ENCODE measurements at places on chromosomes 3 and 15.

GRCh38 chr3:11385326-11385725 is 113.1 kb downstream of the ATG7 start:
- DNase-seq = no peak

DNA sequence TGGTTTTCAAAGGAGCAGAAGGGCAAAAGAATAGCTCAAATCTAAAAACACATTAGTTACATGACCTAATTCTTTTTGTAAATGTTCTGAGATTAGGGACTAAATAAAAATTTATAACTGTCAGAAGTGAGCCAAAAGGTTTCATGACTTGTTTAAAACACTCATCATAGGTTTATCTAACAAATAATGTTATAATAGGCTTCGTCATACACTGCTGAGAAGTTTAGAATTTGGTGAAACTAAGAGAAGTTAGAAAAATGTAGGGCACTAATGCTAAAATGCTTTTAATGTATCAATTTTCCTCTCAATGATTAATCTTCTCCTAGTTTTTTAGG is 468.8 kb upstream of the CDIN1 start:
- DNase-seq = no peak

DNA sequence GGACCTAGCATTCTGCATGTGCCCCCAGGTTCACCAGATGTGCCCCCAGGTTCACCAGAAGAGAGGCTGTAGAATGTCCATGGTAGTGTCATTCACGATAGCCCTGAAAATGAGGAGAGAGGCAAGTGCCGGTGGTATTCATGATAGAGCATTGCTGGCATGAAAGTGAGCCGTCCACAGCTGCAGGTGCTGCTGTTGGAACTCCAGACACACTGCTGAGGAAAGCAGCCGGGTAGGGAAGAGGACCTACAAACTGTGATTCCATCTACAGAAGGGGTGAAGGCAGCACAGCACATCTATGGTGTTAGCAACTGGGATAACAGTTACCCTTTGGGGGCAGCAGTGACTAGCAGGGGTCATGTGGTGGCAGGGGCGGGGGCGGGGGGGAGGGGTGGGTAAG is 125.0 kb upstream of the PLXNA1 start:
- DNase-seq = no peak

DNA sequence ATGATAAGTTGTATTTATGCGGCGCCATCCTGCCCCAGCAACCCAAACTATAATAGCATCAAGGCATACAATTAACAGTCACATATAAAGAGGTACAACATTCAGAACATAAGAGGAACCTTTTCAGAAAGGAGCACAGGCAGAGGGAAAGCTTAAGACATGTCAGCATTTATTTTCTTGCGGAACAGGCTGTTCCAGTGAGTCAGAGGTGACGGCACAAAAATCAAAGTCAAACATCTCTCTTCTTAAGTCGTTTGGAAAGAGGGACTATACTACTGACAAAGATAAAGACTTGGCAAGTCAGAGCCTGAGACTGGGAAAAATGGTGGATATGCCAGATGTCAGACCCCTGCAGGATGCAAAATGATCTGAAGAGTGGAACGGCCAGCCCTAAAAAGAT is 128.4 kb downstream of the CTNNB1 start:
- no peak for DNase-seq

DNA sequence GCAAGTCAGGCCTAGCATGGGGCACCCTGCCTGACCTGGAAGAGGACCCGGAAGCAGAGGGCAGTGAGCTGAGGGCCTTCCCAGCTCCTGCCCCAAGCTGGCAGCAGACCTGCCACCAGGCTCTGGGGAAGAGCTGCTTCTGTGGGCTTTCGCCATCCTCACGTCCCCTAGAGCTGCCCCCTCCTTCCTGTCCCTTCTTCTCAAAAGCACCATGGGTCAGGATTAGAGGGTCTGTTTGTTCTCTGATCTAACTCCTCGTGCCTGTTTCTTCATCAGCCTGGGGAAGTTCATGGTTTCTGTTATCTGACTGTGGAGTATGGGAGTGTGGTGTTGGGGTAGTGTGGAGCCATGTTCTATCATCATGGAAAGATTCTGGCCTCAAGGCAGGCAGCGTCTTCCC is 58.4 kb upstream of the POLG start:
- DNase-seq = no peak

- DNase-seq = no peak
These were observed 78.3 kb downstream of the B3GALNT1 start for GRCh38 chr3:161026612-161027510.

DNA sequence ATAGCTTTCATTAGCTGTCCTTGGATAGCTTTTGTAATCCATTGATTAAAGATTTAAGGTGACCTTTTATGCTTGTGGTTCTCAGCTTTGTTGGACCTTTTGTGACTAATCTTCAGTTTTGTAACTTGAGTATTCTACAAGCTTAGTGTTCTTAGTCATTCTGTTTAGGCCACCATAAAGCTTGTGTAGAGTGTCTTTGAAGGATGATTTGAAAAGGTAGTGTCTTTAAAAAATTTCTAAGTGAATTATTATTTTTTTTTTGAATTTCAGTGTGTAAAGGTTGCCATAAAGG is 7.5 kb downstream of the MORF4L1 start:
- DNase-seq = no peak

- DNase-seq = peak; percentile 75
These were observed 100.7 kb downstream of the GALK2 start for GRCh38 chr15:49270541-49271421.

GRCh38 chr3:37852097-37852496 is 9.6 kb upstream of the CTDSPL start:
- no peak for DNase-seq

GRCh38 chr15:85318048-85318731 is 62.2 kb upstream of the AKAP13 start:
- DNase-seq = no peak

DNA sequence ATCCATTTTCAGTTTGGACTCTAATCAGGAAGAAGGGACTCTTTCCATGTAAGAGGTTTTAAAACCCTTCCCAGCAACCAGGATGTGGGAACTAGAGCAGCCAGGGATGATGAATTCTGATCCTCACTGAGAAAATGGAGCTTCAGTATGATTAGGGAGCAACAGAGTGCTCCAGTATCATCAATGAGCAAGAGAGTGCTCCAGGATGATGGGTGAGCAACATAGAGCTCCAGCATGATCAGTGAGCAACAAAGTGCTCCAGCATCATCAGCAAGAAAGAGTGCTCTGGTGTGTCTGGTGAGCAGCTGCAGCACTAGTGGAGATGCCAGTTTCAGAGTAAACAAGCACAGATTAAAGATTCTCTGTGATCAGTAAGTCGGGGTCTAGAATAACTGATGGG is 106.4 kb upstream of the LPP start:
- DNase-seq = no peak

DNA sequence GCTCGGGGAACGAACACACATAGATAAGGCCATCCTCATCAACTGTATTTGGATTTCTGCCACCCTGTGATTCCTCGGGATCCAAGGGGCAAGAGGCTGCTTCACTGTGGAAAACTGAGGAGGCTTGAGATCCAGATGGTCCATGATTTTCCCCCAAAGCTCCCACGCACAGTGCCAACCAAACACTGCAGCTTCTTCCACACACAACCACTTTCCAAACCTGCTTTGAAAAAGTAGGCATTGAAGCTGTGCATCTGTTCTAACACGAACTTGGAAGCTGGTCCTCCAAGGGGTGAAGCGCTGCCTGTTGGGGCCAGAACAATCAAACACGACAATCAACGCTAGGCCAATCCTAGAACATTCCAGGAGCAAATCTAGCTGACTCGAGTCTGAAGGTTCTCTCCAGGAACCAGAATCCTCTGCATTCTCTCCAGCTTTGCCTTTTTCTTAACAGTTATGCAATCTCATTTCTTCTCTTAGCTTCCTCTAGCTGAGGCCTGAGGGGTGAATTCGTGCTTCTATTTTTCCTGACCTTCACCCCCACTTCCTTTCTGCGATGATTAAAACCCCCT is 104.4 kb downstream of the LRRK1 start:
- DNase-seq = peak; percentile 54

DNA sequence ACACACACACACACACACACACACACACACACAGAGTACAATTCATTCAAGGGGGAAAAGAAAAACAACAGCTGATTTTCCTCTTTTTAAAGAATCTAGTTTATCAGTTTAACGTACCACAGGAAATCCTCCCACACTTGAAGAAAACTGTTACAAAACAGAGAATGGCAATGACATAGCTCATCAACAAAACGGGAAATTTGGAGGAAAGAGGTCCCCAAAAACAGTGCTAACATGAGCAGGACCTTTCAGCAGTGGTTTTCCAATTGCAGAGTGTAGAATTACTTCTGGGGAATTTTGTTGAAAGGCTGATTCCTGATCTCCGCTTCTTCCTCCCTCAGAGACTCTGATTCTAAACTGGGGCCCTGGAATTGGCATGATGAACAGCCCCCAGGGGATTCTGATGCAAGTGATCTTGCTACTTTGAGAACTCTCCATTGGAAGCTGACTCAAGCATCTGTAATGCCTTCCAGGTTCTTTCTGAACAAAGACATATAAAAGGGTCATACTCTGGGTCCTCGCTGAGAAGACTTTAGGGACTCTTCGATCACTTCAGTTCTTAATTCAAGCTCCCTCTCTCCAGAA is 442.6 kb upstream of the PROK2 start:
- no peak for DNase-seq

DNA sequence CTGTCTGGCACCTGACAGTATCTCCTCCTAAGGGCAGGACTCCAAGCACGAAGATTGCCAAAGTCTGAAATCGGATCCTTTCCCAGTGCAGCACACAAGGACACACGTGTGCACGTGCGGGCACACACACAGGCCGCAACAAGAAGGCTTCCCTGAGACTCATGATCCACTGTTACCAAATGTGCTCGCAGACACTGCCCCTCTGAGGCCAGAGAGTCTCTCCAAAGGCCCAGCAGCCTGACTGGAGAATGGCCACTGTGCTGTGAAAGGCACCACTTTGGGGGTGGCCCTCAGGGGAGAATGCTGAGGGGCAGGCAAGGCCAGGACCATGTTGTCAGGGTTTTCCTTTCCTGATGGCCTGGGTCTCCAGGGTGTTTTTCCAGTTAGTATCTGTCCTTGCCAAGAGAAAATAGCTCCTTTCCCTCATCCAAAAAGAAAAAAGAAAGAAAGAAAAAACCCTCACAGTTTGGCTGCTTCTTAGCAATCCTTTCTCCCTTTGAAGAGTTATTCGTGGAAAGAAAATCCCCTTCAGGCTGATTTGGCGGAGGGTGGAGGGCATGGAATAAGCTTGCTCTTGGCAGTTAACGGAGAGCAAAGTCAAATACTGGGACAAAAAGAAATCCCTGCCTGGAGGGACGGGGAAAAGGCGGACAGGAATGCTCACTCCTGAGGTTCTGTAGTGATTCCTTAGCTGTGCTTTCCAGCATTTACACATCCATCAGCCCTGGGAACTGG is 112.2 kb upstream of the ETV5 start:
- DNase-seq = no peak

GRCh38 chr15:69576035-69576526 is 123.5 kb downstream of the RPLP1 start:
- DNase-seq = no peak

DNA sequence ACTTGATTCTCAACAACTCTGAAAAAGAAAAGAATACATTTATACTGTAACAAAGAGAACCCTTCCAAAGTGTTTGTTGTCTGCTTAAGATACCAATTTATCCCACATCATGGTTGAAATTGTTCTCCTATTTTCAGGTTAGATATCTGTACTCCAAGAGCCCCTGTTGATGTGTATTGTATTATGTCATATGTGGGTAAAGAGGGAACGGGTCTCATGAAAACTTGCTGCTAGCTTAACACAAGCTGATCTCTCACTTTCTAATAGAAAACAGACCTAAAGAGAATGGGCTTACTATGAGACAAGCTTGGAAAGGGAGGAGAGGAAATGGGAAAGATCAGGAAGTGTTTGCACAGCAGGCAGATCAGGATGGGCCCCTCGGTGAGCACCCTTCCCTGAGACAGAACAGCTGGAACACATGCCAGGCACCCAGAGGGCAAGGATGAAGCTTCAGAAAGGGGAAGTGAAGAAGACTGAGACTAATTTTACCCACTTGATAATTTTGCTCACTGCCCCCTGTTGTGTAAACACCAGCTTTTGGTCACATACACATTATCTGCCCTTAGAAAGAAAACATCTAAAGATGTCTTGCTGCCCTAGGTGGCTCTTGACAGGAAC is 747.9 kb upstream of the CCDC54 start:
- DNase-seq = no peak

DNA sequence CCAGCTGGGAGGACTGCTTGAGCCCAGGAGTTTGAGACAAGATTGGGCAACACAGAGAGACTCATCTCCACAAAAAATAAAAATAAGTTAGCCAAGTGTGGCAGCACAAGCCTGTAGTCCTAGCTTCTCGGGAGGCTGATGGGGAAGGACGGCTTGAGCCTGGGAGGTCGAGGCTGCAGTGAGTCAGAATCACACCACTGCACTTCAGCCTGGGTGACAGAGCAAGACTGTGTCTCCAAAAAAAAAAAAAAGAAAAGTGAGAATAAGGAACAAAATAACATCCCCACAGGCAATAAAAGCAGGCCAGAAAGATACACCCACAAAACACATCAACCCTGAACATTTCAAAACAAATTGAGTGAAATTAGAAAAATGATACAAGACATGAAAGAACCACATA is 48.7 kb upstream of the OCA2 start:
- no peak for DNase-seq

DNA sequence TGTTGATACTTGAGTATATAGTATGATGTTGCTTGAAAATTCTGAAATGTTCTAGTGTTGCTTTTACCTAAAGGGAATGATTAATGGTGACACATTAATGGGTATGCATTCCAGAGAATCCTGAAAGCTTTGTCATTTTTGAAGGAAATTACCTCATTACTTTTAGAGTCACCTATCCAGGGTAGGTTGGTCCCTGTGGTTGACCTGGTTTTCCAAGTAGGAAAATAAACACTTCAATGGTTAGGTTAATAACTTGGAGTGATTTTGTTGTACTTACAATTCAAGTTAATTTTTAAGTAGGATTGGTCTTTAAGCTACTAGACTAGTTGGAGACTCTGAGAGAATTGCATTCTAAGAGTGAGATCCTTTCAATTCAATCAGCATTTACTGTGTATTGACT is 31.0 kb downstream of the MITF start:
- no peak for DNase-seq

DNA sequence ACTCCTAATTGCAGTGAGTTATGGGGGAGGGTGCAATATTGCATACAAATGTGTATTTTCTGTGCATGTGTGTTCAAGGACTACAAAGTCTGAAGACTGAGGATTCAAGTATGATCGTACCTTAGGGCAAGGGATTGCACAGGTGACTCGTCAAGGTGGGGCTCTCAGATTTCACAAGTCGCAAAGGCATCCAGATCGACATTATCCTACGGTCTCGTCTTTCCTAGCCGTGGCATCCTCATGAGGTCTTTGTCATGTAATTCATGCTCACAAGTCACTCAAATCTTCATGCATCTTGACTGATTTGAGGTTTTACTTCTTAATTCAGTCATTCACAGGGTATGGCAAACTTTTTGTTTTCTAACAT is 191.4 kb upstream of the HES1 start:
- DNase-seq = no peak
